ENCODE measurements at places on chromosomes 3 and 15. TPM values are rescaled to one million over a fixed set of nuclear protein-coding genes. Genes with fewer than 3 reads are reported as not detected.

TUBGCP4 gene
- total RNA-seq: 14.2 TPM

CCDC54 gene
- total RNA-seq: not detected

FBXL22 gene
- 0.59 TPM for total RNA-seq

ECE2 gene
- total RNA-seq: not detected

AQR gene
- total RNA-seq: 30.3 TPM

IQGAP1 gene
- 182 TPM for total RNA-seq

POLQ gene
- 5.7 TPM for total RNA-seq

ATR gene
- 42.4 TPM for total RNA-seq

CCR8 gene
- not detected for total RNA-seq

ANKRD63 gene
- not detected for total RNA-seq

CHL1 gene
- total RNA-seq: not detected

ISY1 gene
- total RNA-seq: 22.9 TPM

PARP3 gene
- 31.0 TPM for total RNA-seq

PTX3 gene
- total RNA-seq: 687 TPM

SEMA3G gene
- 0.09 TPM for total RNA-seq

GPR15 gene
- total RNA-seq: not detected

SLC51B gene
- total RNA-seq: not detected

TTC21A gene
- total RNA-seq: 3.5 TPM

SNTN gene
- not detected for total RNA-seq

Data from smooth muscle cell of the umbilical artery (primary cell).